SJCRH30 (cell line): ENCODE measurements at places on chromosomes 11 and 22. TPM values are rescaled to one million over a fixed set of nuclear protein-coding genes. Genes with fewer than 3 reads are reported as not detected.

DNA sequence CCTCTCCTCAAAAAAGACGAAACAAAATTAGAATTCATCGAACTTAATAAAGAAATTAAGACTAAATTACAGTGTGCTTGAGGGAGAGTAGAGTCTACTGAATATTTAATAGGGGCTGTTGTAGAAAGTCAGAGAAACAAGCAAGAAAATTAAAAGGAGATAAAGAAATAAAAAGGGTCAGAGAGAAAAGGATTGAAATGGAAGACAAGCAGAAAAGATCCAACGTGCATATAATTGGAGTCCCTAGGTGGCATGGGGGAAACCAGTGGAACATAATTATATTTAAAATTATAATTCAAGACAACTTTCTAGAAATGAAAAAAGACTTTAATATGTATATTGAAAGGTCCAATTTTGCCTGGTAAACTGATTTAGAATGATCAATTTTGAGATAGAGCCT lies 74.3 kb downstream of the ACER3 start:
- no peak for DNase-seq

DNA sequence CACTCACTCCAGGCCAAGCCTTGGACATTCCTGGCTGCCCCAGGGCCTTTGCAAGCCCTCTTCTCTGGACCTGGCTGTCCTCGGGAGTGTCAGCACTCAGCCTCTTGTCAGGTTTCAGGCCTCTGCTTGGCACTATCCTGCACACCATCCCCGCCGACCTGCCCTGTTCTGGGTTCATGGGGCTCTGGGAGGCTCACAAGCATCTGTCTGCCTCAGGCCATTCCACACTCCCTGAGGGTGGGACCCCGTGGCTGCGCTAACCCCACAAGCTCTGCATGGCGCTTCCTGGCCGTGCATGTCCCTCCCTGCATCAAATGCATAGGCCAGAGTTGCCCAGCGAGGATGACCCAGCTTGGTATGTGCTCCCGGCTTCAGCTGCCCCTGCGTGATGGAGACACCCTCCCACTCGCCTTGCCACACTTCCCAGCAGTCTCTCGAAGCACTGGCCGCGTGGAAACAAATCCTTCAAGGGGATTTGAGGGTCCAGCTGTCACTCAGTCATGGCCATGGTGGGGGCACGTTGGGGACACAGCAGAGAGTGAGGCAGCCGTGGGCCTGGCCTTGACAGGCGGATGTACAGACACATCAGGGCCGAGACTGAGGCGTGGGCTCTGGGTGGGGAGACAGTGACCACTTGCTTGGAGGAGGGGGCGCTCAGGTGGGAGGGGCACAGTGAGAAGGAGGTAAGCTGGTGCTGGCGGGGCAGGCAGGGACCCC lies 87.3 kb downstream of the KCNQ1 start:
- no peak for DNase-seq

GRCh38 chr22:26891429-26891828 lies 234.0 kb downstream of the MIAT start:
- DNase-seq: peak; percentile 55

- DNase-seq: no peak
These were observed 26.5 kb upstream of the SESN3 start for GRCh38 chr11:95257456-95257971.

GRCh38 chr11:36376888-36377758 lies 81.0 kb downstream of the PRR5L start:
- peak; percentile 53 for DNase-seq

DNA sequence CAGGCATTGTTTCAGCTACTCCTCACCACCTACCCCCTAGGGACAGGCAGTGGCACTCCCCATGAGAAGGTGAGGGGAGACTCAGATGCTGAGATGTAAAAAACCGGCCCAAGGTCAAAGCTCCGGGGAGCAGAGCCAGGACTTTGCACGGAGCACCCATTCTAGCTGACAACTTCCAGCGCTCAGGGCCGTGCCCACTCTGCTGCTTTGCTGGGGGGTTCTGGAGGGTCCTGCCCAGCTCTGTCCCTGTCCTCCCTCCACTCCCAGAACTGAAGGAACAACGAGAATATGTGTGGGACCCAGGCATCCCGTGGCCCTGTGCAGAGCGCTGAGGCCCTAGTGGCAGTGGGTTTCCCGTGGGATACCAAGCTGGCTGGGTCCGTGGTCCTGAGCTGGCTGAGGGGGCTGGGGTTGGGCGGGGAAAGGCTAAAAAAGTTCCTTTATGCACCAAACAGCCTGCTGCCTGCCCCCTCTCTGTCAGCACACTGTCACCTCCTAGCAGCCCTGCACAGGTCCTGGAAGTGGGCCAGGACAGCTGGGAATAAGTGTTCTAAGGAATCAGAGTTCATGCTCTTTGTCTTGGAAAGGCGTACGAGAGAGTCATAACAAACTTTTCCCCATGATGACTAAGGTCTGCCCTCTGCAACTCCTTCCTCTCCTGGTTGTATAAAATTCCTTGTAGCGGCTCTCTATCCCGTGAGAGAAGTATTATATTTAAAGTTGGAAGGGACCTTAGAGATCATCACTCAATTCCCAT lies 1.9 kb downstream of the MS4A10 start:
- peak; percentile 66 for DNase-seq

DNA sequence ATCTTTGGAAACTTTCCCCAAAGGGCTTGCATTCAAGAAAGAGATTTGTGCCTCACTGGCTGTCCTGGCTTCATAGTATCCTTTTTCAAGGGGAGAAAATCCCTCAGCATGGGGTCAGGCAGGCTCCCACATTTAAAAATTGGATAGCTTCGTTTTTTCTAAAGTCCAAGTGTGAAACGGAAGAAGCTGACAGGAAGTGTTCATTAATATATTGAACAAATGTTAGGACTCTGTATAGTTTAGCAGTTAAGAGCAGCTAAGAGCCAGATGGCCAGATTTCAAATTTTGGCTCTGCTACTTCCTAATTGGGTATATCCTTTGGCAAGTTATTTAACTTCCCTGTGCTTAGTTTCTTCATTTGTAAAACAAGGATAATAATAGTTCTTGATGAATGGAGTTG lies 354.9 kb upstream of the FAT3 start:
- no peak for DNase-seq

DNA sequence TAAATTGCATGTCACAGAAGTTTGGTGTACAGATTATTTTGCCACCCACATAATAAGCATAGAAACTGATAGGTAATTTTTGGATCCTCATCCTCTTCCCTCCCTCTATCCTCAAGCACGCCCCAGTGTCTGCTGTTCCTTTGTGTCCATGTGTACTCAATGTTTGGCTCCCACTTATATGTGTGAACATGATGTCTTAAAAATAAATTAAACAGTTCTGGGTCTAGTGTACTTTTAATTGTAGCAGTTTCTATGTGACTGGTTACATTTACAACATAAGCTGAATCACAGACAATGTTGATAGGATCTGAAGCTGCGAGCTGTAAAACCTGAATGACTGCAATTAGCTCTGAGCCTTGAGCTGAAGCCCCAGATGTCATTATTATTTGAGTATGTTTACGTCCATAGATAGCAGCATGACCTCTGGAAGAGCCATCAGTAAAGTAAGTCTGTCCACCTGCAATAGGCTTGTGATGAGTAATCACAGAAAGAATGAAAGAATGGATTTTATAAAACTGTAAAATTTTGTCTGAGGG lies 29.7 kb downstream of the OR10A6 start:
- no peak for DNase-seq

- no peak for DNase-seq
These were observed 15.8 kb upstream of the MOB2 start for GRCh38 chr11:1502168-1502953.

DNA sequence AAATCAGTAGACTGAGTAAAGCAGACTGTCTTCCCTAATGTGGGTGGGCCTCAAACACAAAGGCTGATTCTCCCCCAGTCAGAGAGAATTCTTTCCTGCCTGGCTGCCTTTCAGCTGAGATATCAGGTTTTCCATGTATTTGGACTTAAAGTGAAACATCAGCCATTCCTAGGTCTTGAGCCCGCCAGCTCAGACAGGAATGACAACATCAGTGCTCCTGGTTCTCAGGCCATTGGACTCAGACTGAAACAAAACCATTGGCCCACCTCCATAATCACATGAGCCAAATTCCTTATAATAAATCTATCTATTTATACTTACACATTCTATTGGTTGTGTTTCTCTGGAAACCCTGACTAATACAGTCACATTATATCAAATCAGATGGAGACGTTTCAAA lies 56.7 kb upstream of the CLPB start:
- DNase-seq: peak; percentile 20

DNA sequence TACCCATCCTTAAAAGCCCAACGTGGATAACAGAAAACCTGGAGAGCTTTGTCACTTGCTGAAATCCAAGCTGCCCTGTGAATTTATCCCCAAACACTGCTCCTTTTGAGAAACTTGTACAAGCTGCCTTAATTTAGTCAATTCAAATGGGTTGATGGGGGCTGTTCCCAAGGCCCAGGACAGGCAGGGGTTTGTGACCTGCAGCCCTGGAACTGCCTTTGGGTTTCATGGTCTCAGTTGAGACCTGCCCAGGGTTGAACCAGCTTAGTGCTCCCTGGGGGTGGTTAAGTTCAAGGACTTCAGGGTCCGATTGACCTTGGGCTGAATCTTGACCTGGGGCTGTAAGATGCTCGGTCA lies 112.1 kb upstream of the OR4B1 start:
- DNase-seq: no peak

- peak; percentile 76 for DNase-seq
These were observed 98.4 kb downstream of the VPREB1 start for GRCh38 chr22:22342697-22343580.

GRCh38 chr11:111408789-111409727 lies 30.0 kb upstream of the POU2AF1 start:
- no peak for DNase-seq

DNA sequence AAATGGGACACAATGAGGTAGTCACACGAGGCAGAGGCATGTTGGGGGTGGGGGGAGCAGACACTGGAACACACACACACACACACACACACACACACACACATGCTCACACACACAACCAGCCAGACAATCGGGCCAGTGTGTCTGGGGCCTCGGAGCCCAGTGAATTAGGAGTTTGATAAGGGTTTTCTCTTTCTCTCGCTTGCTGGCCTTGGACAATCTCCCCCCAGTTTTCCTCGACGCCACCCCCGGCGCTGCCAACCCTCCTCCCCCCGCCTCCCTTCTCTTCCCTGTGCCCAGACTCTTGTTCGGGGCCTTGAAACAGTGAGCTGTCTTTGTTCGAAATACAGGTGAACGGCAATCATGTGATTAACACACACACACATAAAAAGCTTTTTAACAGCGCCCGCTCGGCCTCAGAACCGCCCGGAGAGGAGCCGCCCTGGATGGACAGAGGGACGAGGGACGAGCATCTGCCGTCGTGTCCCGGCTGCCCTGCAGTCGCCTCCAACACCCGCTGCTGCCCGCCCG lies 1.5 kb upstream of the SOX10 start:
- DNase-seq: no peak

- DNase-seq: no peak
These were observed 15.8 kb downstream of the C11orf71 start for GRCh38 chr11:114384487-114384886.

DNA sequence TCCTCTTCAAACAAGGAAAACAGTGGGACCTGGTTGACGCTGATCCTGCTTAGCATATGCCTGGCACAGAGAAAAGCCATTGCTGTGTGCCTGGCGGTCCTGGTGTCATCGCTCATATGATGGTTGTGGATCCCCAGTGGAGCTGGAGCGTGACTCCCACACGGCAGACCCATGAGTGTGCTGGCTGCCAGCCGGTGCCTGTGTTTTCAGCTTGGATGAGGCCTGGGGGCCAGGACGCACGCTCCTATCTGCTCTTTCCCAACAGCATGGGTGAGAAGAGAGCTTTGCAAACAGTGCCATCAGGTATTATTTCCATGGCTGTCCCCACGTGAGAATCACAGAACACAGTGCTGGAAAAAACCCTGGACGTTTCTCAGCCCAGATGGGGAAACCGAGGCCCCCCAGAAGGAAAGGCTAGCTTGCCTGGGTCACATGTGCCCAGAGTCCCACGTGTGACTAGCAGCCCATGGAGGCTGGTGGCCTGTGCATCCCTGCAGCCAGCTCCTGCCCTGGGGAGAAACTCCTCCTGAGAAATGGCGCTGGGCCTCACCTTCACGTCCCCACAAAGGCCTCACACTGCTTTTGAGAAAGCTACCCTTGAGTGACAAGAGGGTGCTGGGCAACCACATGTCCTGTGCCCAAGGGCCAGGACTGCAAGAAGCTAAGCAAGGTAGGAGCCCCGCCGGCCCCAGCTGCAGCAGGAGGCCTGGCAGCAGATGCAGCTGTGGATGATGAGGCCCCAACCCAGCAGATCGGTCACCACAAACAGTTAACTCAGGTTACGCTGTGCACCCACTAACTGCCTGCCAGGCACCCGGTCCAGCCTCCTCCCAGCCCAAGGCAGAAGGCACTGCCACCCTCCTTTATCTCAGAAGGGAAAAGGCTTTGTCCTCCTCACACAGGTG lies 4.2 kb downstream of the CDKN1C start:
- DNase-seq: no peak

GRCh38 chr11:109667719-109668118 lies 245.7 kb downstream of the C11orf87 start:
- DNase-seq: no peak

GRCh38 chr11:77082838-77083565 lies 16.2 kb downstream of the CAPN5 start:
- DNase-seq: no peak

- DNase-seq: no peak
These were observed 153.3 kb downstream of the SWAP70 start for GRCh38 chr11:9817191-9817590.

DNA sequence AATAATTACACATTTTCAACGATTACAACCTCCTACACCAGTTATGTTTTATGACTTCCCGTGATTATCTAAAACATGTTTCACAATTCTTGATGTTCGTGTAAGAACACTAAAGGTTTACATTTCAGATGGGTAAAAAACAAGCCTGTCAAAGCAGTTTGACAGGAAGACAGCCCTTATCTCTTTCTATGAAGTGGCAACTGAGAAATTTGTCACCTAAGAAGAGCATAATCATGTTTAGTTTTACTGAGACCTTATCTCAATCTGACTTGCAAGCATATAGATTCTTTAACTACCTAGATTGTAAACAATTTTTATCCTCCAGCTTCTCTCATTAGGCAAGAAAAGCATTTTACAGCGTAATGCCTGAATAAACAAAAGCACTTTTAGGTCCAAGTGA lies 218.4 kb upstream of the ZBED5 start:
- DNase-seq: no peak

The LRRC74B gene
- total RNA-seq: not detected in 2 replicates

The C22orf23 gene
- total RNA-seq: not detected in 2 replicates

The MS4A15 gene
- total RNA-seq: not detected in 2 replicates

The RBM14 gene
- 68.7 and 70.5 TPM in 2 replicates for total RNA-seq

The SIK2 gene
- total RNA-seq: 8.5 TPM in 2 replicates

The SUSD2 gene
- 0.08 TPM in 1 of 2 replicates, not detected in the other for total RNA-seq
